ENCODE measurements at places on chromosomes 7 and 10. TPM values are rescaled to one million over a fixed set of nuclear protein-coding genes. Genes with fewer than 3 reads are reported as not detected.

The ZNF239 gene
- total RNA-seq, result 2.8 TPM

DNA sequence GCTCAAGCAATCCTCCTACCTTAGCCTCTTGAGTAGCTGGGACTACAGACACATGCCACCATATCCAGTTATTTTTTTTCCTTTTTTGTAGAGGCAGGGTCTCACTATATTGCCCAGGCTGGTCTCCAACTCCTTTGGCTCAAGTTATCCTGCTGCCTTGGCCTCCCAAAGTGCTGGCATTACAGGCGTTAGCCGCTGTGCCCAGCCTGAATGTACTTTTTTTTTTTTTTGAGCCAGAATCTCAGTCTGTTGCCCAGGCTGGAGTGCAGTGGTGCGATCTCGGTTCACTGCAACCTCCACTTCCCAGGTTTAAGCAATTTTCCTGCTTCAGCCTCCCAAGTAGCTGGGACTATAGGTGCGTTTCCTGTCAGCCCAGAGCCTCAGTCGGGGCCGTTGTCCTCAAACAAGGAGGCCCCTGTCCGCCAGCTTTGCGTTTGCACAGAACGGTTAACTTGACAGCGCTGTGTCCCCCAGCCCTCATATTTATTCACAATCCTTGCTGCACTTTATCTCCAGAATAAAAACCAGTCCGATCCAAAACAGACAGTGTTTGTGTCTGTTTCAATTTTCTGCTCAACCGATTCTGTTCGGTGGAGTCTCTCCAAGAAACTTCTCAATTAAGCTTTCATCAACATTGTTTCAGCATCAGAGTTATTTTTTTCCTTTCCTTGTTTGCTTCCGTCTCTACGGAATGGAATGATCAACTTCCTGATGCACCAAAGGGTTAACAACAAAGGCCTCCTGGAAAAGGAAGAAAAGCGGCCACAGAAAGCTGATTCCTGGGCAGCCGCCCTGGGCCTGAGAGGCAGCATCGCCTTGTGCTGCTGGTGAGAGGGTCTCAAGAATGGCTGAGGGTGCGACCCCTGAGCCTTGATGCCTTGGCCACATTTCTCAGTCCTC lies 64.5 kb downstream of the PDIA4 start:
- peak overlapping the region; percentile 69 for H3K27ac ChIP-seq
- peaks cover 7% of the 10 kb centered on the region for H3K4me1 ChIP-seq
- DNase-seq, result no peak

DNA sequence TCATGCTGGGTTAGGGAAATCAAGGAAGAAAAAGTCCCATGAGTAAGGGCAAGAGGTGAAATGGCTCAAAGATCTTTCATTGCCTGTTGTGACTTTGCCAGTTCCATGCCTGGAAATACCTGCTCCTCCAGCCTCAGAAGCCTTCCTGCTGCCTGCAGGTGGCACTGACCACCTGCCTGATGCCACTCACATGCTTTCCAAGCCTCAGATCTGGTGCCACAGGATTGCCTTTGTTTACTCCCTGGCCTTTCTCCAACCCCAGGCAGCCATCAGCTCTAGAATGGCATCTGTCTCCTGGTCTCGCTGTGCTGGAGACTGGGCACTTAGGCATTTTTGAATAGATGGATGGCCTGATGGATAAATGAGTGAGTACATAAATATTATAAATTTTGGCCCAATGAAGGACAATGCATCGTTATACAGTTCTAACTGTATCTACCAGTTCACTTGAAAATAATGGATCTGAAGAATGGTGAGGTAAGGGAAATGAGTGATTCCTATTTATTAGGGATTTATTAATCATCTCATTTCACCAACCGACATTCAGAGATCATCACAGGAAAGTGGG lies 657.2 kb downstream of the INHBA start:
- no peaks in the 10 kb centered on the region for H3K27me3 ChIP-seq
- no peak overlapping the region for H3K4me3 ChIP-seq
- no peaks in the 10 kb centered on the region for H3K36me3 ChIP-seq
- no peaks in the 10 kb centered on the region for H3K4me1 ChIP-seq

GRCh38 chr10:35257057-35257983 lies 79.0 kb upstream of the CCNY start:
- no peaks in the 10 kb centered on the region for H3K36me3 ChIP-seq
- no peak overlapping the region for H3K4me3 ChIP-seq
- H3K27ac ChIP-seq, result no peak overlapping the region
- no peaks in the 10 kb centered on the region for H3K4me1 ChIP-seq

GRCh38 chr10:74394416-74394969 lies 243.5 kb downstream of the ADK start:
- no peak overlapping the region for H3K4me3 ChIP-seq
- DNase-seq, result no peak
- H3K36me3 ChIP-seq, result no peaks in the 10 kb centered on the region
- no peaks in the 10 kb centered on the region for H3K4me1 ChIP-seq

DNA sequence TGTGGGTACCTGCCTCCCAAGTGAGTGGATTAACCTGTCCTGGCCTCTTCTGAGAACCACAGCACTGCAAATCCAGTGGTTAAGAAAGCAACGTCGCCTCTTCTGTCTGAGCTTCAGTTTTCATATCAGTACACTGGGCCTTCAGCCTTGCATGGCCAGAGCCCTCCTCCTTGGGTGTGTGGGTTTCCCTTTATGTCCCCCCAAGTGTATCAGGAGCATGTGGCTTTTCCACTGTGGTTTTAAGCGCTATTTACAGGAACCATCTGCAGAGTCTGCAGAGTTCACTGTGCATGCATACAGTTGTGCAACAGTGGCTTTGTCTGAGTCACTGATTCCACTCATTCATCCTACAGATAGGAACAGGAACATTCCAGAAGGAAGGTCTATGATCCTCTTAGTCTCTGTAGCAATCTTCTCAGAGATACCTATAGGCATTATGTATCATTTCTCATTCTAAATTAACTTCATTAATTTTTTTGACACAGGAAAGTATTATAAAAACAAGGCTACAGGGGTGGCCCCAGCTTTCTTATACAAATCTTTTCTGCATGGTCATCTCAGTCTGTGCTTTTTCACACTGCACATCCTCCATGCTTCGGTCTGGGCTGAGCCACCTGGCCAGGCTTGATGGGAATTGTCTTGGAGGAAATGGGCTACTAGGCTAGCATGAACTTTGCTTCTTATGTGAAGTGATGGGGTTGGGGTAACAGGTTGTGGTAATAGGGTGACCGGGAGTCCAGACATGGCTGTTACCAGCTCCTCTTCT lies 17.1 kb downstream of the MBL2 start:
- no peak overlapping the region for H3K27ac ChIP-seq
- peak overlapping the region; percentile 45 for H3K4me3 ChIP-seq

DNA sequence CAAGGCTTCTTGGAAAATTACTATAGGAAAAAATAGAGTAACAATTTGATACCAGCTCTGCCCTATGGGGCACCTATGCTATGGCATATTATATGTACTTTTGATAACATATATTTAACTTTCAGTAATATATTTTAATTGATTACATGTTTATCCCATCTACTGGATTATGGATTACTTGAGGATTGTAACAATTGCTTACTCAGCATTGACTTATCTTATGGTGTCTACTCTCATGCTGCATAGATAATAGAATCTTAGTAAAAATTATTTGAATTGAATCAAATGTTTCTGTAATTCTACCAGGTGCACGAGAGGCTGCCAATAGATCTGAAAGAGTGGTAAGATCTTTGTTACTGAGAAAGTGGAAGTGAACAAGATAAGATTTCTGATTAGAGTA lies 57.8 kb upstream of the CALCR start:
- H3K27me3 ChIP-seq, result no peaks in the 10 kb centered on the region
- H3K27ac ChIP-seq, result no peak overlapping the region
- H3K4me1 ChIP-seq, result no peaks in the 10 kb centered on the region

DNA sequence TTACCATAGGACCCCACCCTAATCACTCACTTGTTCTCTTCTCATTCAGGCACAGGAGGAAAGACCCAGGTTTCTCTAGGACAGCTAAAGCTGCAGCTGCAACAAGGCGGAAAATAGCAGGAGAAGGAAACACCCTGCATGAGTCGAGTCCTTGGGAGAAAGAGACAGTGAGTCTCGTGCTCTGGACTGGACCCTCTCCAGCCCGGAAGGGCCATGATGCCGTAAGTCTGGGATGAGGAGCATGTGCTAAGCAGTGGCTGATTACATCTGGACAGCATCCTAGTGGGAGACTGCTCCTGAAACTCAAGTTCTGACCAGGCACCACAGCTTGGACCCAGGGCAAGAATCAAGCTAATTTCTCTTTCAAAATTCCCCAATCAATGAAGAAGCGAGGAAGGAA lies 39.4 kb downstream of the FBXW4 start:
- no peak overlapping the region for H3K4me3 ChIP-seq
- H3K27ac ChIP-seq, result no peak overlapping the region
- no peaks in the 10 kb centered on the region for H3K4me1 ChIP-seq
- no peak for DNase-seq
- H3K27me3 ChIP-seq, result no peaks in the 10 kb centered on the region
- peaks cover 12% of the 10 kb centered on the region for H3K36me3 ChIP-seq

GRCh38 chr10:28382525-28383269 lies 79.8 kb upstream of the MPP7 start:
- no peak overlapping the region for H3K27ac ChIP-seq
- H3K36me3 ChIP-seq, result no peaks in the 10 kb centered on the region
- no peaks in the 10 kb centered on the region for H3K27me3 ChIP-seq
- peaks cover 5% of the 10 kb centered on the region for H3K4me1 ChIP-seq
- DNase-seq, result no peak

DNA sequence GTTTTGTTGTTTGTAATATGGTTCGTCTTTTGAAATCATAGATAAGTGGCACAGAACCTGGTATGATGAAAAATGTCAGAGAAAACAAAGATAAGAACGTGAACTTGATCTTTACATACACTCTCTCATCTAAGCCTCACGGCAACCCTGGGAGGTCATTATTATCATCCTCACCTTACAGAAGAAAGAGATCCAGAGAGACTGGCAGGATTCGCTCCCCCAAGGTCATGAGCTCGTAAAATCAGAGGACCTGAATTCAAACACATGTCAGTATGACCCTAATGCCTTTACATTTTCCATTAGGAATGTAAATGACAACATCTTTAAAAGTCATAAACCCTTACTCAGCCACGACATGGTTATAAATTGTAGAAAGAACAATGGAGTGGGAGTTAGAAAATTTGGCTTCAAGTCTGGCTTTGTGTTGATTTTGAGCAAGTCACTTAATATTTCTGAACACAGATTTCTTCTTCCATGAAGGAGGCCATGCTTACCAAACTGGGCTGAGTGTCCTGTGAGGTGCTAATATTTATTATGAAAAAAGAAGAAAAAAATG lies 35.9 kb downstream of the HIPK2 start:
- H3K27ac ChIP-seq, result no peak overlapping the region
- no peaks in the 10 kb centered on the region for H3K36me3 ChIP-seq
- H3K4me3 ChIP-seq, result no peak overlapping the region
- DNase-seq, result no peak
- H3K4me1 ChIP-seq, result peaks cover 98% of the 10 kb centered on the region

- no peaks in the 10 kb centered on the region for H3K4me1 ChIP-seq
- H3K4me3 ChIP-seq, result no peak overlapping the region
Observed at GRCh38 chr10:82171899-82172298, 296.9 kb downstream of the NRG3 start.

- H3K36me3 ChIP-seq, result no peaks in the 10 kb centered on the region
- DNase-seq, result no peak
- no peaks in the 10 kb centered on the region for H3K4me1 ChIP-seq
- H3K4me3 ChIP-seq, result no peak overlapping the region
- H3K27ac ChIP-seq, result no peak overlapping the region
- H3K27me3 ChIP-seq, result no peaks in the 10 kb centered on the region
Observed at GRCh38 chr10:132865171-132865631, 77.2 kb downstream of the CFAP46 start.
